Erythroblast (primary cell): ENCODE measurements at places on chromosomes 1 and 21.

DNA sequence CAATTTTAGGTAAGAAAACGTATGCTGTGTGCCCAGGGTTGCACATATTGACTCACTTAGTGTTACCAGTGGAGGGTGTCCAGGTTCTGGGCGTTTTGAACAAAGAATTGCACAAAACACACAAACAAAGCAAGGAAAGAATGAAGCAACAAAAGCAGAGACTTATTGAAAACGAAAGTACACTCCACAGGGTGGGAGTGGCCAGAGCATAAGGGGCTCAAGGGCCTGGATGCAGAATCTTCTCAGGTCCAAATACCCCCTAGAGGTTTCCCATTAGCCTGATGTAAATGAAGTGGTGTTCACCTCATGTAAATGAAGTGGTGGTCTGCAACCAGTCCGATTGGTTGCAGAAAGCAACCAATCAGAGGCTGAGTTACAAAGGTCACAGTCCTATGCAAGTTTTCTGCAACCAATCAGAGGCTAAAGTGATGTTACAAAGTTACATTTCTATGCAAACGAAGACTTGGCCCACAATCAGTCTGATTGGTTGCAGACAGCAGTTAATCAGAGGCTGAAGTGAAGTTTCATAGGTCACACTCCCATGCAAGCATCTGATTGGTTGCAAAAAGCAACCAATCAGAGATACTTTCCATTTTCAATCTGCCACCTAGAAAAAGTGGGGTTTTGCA lies 228.3 kb downstream of the ST6GALNAC3 start:
- no peak for DNase-seq

GRCh38 chr1:199859491-199859933 lies 168.0 kb upstream of the NR5A2 start:
- peak; percentile 62 for DNase-seq

- peak; percentile 70 for DNase-seq
These were observed 1.4 kb downstream of the ARF1 start for GRCh38 chr1:228083871-228084278.

GRCh38 chr1:72283307-72284083 lies 1.2 kb upstream of the NEGR1 start:
- DNase-seq: peak; percentile 24

- no peak for DNase-seq
These were observed 1490.8 kb downstream of the BRINP3 start for GRCh38 chr1:188986745-188987417.

- DNase-seq: no peak
These were observed 2.3 kb downstream of the TNNT2 start for GRCh38 chr1:201375169-201375568.

GRCh38 chr21:46146856-46147255 lies 8.5 kb downstream of the FTCD start:
- no peak for DNase-seq

- DNase-seq: no peak
These were observed 20.1 kb upstream of the MED18 start for GRCh38 chr1:28308750-28309149.

DNA sequence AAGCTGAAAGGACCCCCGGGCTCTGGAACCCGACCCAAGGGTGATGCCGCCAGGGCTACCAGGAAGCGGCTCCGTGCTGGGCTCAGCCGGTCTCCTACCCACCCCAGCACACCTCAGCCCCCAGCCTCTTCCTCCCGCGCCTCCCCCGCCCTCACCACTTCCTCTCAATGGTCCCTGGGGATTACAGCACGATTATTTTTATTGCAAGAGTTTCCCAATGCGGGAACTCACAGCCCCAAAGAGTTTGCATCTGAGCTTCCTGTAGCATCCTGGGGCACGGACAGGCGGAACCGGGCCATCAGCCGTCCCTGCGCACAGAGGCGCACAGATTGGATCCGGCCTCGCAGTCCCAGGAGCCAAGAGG lies 8.7 kb upstream of the SLX9 start:
- DNase-seq: no peak

- DNase-seq: no peak
These were observed 1.5 kb downstream of the SPATC1L start for GRCh38 chr21:46182548-46183336.

DNA sequence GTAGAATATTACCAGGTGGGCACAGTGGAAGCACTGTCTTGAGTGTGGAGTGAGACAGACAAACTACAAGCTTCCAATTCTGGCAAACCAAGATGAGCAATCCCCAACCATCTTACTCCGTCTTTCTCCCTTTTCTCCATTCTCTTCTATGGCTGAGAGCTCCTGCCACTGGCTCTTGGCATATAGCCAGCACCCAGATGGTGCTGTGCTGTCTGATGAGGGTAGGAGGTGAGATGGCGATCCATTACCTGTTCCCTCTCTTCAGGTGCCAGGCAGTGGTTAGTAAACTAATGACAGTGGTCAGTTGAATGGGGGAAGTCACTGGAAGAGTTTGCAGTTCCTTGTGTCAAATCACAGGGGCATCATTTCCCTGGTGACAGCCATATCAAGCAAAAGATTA lies 108.4 kb downstream of the FNBP1L start:
- peak; percentile 13 for DNase-seq

DNA sequence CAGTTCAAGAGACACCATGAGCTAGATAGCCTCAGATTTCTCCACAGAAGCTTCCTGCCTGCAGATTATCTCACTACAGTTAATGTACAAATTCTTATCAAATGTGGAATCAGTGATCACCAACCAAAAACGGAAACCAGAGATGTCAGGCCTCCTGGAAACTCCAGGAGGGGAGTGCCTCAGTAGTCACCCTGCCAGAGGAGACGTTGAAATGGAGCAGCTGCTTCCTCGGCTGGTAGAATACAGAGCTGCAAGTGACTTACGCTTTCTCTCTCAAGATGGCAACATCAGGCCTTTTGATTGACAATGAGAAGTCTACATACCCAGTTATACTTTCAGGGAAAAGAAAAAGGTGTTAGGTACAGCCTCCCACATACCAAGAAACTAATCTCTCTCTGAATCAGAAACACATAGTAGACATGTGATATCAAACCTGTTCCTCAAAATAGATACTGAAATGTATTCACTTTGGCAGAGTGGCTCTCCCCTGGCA lies 52.2 kb downstream of the ACP6 start:
- no peak for DNase-seq

GRCh38 chr1:209756615-209757445 lies 977 bp downstream of the TRAF3IP3 start:
- no peak for DNase-seq

GRCh38 chr1:245458234-245458633 lies 303.4 kb downstream of the KIF26B start:
- DNase-seq: no peak

DNA sequence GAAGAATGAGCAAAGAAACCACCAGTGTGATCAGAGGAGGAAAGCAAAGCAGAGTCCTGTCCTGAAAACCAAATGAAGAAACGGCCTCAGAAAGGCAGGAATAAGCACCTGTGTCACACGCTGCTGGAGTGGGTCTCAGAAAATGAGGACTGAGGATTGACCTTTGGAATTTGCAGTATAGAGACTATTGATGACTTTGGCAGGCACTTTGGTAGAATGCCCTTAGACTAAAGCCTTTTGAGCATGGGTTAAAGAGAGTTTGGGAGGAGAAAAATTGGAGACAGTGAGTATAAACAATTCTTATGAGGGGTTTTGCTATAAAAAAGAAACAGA lies 43.2 kb downstream of the HENMT1 start:
- no peak for DNase-seq

DNA sequence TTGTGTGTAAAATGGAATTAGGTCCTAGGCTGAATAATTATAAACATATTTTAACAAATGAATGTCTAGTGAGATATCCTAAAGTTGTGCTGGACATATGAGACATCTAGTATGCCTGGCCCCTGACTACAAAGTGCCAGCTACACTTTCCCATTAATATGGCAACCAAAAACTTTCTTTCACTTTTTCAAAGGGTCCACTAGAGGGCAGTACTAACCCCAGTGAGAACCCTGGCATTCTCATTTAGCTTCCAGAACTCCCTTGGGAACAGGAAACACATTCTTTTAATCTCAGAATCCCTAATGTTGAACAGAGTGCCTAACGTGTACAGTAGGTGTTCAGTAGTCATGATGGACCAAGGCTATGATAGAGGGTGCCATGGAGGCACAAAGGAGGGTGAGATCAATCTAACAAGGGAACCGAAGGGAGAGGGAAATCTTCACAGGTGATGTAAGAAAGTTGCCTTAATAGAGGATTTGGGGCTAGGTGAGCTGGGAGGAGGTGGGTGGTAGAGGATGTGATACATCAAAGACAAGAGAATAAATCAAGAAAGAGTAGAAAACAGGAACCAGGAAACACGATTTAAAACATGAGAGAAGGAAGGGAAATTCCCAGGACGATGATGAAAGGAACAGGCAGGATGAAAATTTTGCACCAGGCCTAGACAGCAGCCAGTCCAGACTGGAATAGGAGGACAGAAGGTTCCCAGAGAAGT lies 41.6 kb downstream of the NSL1 start:
- peak; percentile 31 for DNase-seq

DNA sequence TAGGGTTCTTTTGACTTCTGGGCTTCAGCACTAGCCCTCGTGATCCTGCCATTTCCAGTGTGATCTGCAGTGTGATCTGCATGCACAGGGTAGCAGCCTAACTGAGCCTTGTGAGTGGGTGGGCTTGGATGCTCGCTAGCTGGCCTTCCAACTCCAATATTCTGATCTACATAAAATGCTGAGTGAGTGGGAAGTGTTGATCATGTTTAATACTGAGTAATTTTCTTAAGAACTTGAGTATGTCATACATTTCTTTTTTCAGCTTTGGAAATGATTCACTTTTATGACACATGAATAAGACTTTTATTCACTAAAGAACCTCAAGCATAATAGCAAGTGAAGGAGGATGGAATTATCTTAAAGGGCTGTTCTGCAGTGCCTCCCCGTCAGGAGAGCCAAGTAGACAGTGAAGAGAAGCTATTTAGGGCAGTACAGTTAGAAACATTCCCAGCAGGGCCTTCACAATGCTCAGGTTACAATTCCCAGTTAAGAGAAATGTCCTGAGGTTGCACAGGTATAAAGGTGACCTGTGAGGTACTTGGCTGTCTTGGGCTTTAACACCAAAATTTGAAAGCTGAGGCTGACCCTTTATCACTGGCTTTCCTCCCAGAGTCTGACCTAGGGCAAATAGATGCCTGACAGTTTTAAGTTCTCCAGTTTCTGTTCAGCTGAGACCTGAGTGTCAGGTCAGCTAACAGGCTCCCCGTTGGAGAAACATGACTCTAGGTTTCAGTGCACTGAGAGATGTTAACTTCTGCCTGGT lies 29.1 kb upstream of the LRRC8C start:
- DNase-seq: no peak

DNA sequence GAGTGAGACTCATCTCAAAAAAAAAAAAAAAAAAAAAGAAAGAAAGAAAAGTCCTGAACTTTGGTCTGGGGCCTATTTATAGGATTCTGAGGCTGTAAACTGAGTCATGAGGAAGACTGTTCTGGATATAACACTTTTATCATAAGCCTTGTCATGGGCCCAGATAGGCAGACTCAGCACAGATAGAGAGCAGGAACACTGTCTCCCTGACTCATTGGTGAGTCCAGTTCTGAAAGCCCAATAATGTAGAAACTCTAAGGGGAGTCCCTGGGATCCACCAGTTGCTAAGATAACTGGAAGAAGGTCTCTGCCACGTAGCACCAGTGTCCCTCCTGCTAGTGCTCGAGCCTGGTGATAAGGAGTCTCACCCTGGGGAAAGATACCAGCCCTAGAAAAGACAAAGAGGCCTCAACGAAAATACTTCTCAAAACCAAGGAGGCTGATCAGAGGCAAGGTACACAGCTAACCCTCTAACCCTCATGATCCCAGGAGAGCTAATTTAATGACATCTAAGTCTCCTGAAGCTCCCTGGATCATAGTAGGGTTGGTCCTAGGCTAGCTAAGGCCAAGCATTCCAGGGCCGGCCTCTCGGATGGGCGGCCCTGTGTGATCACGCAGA lies 43.5 kb downstream of the LPAR3 start:
- DNase-seq: no peak

DNA sequence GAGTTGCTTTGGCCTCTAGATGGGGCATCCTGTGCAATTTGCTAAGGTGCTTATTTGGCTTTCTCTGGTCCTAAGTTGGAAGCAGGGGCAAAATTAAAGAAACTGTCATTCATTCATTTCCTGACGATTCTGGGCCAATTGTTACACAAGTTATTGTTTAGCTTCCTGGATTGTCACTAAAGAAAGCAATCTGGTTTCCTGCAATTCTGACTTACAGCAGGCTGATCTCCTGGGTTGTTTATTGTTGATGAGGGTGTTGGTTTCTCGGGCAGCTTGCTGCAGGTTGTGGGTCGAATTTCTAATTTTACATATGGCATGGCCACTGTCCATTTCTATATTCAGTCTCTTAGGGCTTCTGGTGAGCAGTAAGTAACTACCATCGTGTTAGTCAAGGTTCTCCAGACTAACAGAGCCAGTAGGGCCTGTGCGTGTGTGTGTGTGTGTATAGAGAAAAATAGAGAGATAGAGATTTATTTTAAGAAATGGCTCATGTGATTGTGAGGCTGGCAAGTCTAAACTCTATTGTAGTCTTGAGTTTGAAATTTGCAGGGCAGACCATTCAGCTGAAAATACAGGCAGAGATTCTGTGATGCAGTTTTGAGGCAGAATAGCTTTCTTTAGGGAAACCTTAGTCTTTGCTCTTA lies 30.4 kb downstream of the CTH start:
- no peak for DNase-seq
